ENCODE measurements at places on chromosomes 4 and X.
A peak's percentile ranks its signal among the peaks of the same experiment; 100 is the strongest.

DNA sequence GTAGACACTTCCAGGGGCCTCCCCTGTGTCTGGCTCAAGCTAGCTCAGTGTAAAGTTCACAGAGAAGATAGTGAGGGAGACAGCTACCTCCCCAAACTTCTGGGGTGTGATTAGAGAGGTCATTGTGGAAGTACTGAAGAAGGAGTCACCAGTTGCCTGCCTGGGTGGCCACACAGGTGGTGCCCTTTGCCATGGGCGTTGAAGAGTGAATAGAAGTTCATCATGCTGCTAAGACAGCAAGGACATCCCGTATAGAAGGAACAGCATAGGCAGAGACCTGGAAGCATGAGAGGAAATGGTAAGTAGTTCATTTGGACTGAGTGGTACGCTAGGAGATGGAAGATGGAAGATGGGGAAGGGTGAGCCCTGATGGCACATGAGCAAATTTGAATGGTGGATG, 110.1 kb downstream of the PJA1 start:
- no peak for DNase-seq

DNA sequence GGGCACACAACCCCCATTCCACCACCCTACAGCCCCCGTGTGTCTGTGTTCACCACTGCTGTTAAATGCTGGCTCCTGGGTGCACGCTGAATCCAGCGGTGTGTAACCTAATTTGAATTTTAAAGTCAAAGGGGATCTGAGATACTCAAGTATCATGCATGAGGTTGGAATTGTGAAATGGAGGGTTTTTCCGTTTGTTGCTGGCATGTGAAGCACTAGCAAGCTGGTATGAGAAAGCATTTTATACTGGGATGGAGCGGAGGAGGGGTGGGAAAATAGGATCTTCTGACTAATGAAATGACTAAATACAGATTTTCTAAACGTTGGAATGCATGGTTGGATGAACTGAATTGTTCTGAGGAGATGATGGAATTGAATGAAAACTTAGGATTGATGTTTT, 36.9 kb upstream of the FAT1 start:
- no peak for DNase-seq

DNA sequence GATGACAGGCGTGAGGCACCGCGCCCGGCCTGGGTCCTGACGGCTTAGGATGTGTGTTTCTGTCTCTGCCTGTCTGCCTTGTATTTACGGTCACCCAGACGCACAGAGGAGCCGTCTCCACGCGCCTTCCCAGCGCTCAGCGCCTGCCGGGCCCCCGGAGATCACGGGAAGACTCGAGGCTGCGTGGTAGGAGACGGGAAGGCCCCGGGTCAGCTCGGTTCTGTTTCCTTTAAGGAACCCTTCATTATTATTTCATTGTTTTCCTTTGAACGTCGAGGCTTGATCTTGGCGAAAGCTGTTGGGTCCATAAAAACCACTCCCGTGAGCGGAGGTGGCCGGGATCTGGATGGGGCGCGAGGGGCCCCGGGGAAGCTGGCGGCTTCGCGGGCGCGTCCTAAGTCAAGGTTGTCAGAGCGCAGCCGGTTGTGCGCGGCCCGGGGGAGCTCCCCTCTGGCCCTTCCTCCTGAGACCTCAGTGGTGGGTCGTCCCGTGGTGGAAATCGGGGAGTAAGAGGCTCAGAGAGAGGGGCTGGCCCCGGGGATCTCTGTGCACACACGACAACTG, 1.3 kb downstream of the SHOX start:
- no peak for DNase-seq

- no peak for DNase-seq
These were observed 215.4 kb downstream of the IL1RAPL1 start for GRCh38 chrX:28802625-28803024.

- no peak for DNase-seq
These were observed 278.4 kb downstream of the IL15 start for GRCh38 chr4:141914746-141915145.

DNA sequence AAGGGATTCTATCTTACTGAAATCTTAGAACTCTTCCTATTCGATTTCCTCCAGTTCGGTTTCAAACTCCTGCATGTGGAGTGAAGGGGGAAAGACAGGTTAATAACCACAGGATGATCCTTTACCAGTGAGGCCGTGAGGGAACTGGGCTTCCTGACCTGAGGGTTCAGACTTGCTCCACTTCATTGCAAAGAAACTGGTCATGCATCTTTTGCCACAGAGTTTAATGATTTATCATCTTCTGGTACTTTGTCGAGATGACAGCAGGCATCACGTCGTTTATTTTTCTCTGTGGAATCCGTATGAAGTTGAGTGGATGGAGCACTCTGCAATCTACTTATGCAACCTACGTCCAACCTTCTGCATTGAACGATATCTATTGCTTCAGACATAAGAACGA, 145.9 kb upstream of the NLGN4X start:
- no peak for DNase-seq

- DNase-seq = no peak
These were observed 32.0 kb upstream of the SMARCAD1 start for GRCh38 chr4:94175553-94176261.

- no peak for DNase-seq
These were observed 31.2 kb upstream of the NSUN7 start for GRCh38 chr4:40718586-40718985.

GRCh38 chr4:20217951-20218350, 33.8 kb upstream of the SLIT2 start:
- DNase-seq = no peak

- DNase-seq = no peak
These were observed 62.5 kb upstream of the RHOH start for GRCh38 chr4:40134206-40134917.

GRCh38 chr4:19711871-19712270, 539.8 kb upstream of the SLIT2 start:
- DNase-seq = no peak

GRCh38 chr4:6955261-6955911, 45.8 kb downstream of the TBC1D14 start:
- DNase-seq = no peak

DNA sequence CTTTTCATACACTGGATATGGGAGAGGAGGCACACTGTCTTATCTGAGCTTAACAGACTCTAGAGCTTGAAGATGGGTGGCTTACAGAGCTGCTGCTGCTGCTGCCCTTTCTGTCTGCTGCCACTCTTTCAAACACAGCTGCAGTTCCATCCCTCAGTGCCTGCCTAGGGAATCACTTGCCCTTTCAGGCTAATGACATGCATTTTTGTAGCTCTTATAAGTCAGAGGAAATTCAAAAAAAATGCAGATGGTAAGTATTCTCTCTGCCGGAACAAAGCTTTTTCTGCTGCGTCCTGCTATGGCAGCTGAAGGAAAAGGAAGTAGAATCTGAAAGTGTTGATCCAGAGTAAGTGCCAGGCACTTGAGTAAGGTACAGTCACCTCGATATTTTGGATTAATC, 460.4 kb upstream of the DIAPH2 start:
- DNase-seq = no peak

- no peak for DNase-seq
These were observed 297.6 kb downstream of the INPP4B start for GRCh38 chr4:142548491-142548890.

DNA sequence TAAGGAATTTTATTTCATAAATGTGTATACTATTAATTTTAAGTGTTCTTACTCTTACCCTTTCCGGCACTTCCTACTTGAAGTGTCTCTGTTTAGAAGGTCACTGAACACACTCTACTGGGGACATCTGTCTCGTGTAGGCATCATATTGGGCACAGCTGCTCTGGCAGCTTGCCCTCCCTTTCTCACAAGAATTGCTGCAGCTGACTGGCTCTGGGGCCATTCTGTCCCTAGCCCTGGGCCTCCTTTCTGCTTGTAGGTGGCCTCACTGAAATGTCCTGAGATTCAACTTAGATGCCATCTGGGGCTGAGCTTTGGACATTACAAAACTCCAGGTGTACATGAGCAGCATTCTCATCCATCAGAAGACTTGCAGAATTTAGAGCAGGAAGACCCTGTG, 49.6 kb downstream of the SMAD1 start:
- DNase-seq = peak; percentile 23

- no peak for DNase-seq
These were observed 239.6 kb downstream of the PARM1 start for GRCh38 chr4:75172551-75172950.

DNA sequence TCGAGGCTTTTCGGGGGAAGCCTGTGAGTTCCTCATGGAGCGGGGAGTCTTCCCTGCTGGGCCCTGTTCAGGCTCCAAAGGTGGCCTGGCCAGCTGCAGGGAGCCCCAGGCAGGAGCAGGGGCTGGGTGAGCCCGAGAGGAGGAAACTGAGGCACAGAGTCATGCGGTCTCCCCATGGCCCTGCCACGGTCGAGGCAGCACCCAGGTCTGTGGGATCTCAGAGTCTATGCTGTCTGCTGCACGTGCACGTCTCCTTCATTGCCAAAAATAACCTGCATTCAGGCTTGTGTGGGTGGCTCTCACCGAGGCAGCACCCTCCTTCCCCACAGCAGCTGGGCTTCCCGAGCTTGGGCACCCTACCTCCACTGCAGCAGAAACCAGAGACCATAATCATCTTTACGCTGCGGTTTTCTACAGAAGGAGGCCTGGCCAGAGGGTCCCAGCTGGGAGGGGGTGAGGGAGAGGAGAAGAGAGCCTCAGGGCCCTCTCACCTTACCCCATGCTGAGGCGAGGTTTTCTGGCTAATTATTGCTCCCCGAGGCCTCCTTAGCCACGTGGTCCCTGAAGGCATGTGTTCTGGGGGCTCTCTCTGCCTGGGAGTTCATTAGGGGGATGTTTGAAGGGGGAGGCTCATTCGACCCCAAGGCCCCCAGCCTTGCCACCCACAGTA, 64.3 kb downstream of the CPZ start:
- DNase-seq = no peak

DNA sequence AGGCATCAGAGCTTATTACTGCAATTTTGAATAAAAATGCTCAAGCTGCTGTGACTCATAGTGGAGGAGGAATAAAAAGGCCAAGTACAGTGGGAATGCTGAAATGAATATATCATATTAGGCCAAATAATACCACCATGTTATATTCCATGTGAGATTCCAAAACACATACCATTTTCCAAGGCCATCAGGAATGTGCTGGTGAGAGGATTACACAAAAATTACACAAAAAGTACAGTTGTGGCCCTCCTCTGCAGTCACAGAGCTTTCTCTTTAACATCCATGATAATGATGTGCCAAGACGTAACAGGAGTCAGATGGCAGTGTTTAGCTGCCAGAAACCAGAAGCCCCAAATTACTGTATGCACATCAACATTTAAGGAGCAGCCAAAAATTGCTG, 153.5 kb downstream of the PCDH18 start:
- no peak for DNase-seq

GRCh38 chr4:83378419-83378818, 43.8 kb upstream of the HPSE start:
- DNase-seq = no peak

- DNase-seq = peak; percentile 37
These were observed 82.1 kb downstream of the PPP2R2C start for GRCh38 chr4:6390356-6390755.

DNA sequence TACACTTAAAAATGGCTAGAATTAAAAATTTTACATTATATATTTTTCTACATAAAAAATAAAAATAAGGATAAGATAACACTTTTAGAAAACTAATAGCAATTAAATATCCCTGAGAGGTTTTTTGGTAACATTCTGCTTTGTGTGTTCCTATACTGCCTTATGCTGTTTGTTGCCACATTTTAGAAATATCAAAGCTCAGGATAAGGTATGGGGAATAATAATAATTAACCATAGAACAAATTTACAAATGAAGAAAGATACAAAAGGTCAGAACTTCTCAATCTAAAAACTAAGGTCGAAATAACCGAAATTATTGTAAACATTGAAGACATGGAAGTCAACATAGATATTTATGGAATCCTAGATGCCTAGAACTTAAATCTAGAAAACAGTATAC, 71.4 kb downstream of the COX7B2 start:
- DNase-seq = no peak

GRCh38 chrX:40581336-40581920, 658 bp downstream of the ATP6AP2 start:
- no peak for DNase-seq

DNA sequence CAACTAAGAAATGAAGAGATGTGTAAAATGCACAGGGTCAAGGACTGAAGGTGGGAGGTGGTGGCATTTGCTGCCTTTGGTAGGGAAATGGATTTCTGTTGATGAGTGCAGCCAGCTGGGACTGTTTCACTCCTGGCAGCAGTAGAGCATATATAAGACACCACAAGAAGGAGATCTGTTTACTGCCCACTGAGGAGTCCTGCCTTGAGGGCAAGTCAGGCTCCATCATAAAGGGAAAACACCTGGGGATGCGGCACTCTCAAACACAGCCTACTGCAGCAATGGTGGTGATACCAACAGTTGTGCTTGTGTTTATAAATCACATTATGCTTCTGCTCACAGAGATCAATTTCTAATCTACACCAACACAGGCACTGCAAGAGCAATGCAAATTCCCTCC, 222.1 kb downstream of the TACR3 start:
- no peak for DNase-seq

- no peak for DNase-seq
These were observed 67.6 kb downstream of the PJA1 start for GRCh38 chrX:69097451-69098236.
